ENCODE measurements at places on chromosomes 11 and 22.

DNA sequence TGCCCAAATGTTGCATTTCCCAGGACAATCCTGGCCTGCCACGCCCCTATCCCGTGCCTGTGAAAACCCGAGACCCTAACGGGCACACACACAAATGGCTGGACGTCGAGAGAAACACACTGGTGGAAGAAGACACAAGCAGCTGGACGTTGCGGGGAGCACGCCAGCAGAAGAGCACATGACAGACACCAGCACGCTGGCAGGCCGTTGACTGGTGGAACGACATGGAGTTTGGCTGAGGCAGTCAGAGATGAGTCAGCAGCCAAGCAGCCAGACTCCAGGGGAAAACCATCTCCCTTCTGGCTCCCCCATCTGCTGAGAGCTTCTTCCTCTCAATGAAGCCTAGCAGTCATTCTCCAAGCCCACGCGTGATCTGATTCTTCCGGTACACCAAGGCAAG, 606.7 kb upstream of the LRRC4C start:
- no peak for DNase-seq

DNA sequence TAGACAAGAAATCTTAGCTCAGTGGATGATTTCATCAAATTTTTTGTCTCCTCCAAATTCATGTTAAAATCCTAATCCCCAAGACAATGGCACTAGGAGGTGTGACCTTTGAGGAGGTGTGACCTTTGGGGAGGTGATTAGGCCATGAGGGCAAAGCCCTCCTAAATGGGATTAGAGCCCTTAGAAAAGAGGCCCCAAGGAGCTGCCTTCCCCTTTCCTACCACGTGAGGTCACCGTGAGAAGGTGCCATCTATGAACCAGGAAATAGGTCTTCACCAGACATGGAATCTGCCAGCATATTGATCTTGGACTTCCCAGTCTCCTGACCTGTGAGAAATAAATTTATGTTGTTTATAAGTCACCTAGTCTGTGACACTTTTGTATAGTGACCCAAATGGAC, 138.7 kb downstream of the TRIM29 start:
- DNase-seq = no peak

DNA sequence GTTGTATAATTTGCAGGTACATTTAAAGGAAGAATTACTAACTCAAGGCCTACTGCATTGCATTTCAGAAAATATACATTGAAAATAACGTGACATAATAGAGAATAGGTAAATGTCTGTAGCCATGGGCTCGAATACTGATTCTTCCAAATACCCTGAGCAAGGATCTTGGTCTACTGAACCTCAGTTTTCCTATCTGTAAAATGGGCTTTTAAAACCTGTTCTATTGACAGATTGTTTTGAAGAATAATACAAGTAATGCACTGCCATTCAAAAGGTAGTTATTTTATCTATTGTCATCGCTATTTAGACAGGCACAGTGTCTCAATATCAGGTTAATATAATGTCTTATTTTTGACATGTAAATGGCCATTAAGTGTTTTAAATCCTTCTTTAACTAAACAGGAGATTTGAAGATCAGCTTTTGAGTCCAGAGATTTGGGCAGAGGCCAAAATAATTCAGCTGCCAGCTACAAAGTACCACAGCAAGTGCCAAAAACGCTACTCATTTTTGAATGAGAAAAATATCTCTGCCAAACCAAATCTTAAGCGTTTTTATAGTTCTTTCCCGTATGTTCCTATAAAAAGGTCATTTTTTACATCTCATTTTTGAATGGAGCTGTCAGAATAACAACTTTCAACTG, 56.7 kb downstream of the CTSC start:
- no peak for DNase-seq

DNA sequence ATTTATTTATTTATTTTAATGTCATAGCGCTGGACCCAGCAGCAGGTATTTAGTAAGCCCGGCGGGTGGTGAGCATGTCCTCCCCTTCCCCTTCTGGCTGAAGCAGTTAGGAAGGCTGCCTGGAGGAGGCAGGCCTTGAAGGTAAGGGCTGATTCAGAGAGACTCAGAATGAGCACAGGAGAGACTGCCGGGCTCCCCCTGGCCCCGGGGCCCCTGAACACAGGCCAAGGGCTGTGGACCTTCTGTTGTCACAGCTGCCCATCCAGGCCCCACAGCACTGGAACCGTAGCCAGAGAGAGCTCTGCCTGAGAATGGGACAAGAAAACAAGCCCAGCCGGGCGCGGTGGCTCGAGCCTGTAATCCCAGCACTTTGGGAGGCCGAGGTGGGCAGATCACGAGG, 52.8 kb downstream of the KCNJ4 start:
- DNase-seq = no peak

DNA sequence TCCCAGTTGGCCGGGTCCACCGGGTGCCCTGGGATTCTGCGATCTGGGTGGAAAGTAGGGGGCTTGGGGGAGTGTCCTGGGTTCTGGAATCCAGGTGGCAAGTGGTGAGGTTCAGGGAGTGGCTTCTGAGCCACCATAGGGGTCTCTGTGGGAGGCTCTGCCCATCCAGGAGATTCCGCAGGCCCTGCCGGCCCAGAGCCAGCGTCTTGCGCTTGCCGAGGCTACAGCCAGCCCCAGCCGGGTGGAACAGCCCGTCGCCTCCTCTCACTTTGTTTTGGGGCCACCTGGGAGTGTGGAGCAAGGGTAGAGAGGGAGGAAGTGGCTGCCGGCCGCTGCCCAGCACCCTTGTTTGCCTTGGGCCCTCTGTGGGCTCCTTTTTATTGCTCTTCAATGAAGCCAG, 60.6 kb upstream of the PPP6R3 start:
- DNase-seq = no peak

DNA sequence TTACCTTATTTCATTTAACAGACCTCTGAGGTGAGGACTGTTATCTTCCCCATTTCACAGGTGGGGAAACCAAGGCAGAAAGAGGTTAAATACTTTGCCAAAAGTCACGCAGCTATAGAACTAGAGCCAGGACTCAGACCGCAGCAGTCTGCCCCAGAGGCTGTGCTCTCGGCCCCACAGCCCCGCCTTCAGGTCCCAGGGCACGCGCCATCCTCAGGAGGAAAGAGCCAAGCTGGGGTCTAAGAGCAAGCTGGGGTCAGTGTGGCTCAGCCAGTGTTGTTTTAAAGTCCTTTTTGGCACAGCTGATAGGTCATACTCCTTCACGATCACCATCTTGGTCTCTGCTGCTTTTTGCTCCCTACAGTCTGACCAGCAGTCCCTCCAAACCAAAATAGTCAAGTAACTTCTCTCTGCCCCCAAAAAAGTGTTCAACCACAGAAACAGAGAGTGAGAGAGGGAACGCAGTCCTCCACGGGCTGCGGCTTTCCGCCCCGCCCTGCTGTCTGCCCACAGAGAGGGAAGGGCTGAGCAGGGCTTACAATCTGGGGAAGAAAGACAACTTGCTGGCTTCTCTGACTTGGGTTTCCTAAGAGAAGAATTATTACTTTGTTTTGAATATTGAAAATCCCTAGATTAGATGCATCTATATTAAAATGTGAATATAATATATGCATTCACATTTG, 137.2 kb upstream of the OPCML start:
- DNase-seq = no peak

DNA sequence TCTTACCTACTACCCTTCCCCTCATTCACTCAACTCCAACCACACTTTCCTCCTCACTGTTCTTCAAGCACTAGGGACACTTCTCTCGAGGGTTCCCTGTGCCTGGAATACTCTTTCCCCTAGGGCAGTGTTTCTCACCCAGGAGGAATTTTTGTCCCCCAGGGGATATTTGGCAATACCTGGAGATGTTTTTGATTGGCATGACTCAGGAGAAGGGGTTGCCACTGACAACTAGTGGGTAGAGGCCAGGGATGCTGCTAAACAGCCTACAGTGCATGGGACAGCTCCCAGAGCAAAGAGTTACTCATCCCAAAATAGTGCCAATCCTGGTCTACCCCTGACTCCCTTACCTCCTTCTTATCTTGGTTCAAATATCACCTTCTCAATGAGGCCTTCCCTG, 40.0 kb downstream of the BTG4 start:
- DNase-seq = no peak

GRCh38 chr22:49505337-49506009, 322.2 kb downstream of the BRD1 start:
- no peak for DNase-seq

GRCh38 chr11:68763926-68764657, 12.8 kb upstream of the TESMIN start:
- no peak for DNase-seq

GRCh38 chr11:110261195-110262071, 35.0 kb downstream of the RDX start:
- DNase-seq = no peak

- no peak for DNase-seq
Measured at GRCh38 chr11:73761403-73761945, 600 bp upstream of the RAB6A start.

GRCh38 chr22:38129021-38129420, 18.5 kb upstream of the BAIAP2L2 start:
- DNase-seq = no peak

DNA sequence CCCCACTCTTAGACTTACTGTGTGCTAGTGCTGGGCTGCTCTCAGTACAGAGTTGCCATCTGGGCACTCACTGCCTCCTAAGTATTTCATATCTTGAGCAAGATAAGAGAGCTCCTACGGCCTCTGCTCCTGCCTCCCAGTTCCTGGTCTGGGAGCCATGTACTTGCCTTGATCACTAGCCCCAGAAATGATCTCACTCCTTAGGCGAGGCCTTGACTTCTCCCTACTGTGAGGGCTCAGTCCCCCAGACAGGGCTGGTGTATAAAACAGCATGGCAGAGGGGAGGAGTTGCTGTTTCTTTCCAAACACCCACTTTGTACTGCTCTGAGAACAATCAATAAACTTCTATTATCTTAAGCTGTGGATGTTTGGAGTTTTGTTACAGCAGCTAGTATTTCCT, 47.4 kb upstream of the TP53I11 start:
- no peak for DNase-seq

- no peak for DNase-seq
Measured at GRCh38 chr11:60265373-60266214, 14.9 kb upstream of the MS4A4A start.

DNA sequence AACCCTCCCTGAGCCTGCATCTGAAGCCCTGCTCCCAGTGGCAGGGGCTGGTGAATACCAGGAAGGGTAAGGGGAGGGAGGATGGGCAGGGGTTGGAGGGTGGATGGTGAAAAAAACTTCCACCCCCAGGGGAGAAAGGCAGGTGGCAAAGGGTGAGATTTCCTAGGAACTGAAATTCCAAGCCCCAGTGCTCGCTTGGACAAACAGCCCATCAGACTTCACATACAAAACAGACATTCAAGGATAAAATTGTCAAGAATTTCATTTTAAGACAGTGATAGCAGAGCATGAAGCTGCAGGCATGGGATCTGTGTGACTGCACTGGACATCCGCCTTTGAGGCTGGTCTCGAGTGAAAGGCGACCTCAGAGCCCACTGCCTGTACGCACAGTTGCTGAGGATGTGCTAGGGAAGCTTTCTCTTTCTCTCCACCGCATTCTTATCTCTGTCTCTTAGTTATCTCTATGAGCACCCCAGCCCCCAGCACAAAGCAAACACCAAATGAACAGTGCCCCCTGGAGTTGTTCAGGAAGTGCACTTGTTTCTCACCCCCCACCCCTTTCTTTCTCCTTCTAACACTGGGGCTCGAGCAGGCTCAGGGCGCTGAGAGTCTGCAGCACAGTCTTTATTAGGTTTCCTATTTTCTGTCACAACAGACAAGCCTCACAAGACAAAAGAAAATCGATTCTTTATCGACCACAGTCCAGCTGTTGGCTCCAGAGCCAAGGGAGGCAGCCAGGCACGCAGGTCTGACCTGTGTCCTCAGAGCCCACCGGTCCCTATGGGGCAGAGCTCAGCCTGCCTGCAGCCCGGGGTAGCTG, 237.3 kb upstream of the NCAM1 start:
- DNase-seq = no peak

GRCh38 chr22:20241579-20242392, 26.3 kb downstream of the RTN4R start:
- DNase-seq = no peak

DNA sequence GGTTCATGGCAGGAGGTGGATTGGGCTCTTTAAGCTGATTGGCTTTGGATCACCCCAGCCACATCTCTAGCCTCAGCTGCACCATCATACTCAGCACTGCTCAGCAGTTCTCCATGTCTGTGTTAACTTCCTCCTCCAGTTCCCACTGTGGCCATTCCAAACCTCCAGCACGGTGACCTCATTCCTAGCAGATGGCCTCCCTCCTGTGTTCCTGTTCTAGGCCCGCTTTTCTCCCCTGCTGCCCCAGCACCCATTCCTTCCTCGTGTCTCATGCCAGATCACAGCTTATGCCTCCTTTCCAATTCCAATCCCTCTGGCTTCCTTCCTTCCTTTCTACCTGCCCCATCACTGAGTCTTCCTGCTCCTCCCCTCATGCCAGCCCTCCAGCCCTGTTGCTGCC, 96.1 kb downstream of the MICAL2 start:
- DNase-seq = no peak

- DNase-seq = no peak
Measured at GRCh38 chr11:84924154-84924692, 702.9 kb downstream of the DLG2 start.

GRCh38 chr11:28992996-28993395, 884.8 kb downstream of the METTL15 start:
- no peak for DNase-seq

- DNase-seq = no peak
Measured at GRCh38 chr11:132101881-132102280, 731.5 kb downstream of the NTM start.

- DNase-seq = no peak
Measured at GRCh38 chr11:8717544-8717875, 34.9 kb downstream of the RPL27A start.

GRCh38 chr22:43177479-43177878, 9.5 kb downstream of the TTLL12 start:
- DNase-seq = no peak

GRCh38 chr11:92967178-92967577, 2.3 kb upstream of the MTNR1B start:
- DNase-seq = no peak

DNA sequence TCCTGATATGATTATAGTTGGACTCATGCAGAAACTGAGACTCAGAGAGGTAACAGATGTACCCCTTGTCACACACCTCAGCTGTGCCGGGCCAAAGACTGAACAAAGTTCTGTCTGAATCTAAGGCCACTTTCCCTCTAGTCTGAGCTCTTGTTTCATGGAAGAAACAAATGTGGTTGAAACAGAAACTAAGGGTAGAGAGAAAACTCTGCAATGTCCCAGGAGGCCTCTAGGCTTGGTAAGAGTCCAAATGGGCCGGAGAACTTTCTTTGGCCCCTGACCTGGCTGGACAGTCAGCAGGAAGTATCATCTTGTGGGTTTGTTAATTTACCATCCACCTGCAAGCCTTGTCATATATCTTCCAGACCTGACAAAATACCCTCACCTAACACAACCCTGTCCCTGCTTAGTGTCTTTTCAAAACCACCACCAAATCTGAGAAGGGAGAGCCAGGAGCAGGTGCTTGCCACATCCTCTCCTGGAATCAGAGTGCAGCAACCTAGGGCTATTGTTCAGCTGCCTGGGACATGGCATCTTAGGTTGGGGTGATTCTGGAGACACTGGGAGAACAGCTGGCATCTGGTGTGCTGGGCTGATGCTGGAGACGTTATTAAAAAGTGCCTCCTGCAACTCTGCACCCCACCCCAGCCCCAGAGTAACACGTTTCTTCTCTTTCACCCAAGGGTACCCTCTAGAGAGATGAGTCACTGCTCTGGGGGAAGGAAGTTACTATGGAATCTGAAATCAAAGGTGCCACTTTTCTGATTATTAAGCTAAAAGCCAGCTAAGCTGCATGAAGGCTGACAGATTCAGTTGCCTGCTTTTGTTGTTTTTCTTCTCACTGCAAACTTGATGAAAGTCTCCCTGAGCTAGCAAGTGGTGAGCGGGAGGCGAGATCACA, 126.3 kb upstream of the TIMP3 start:
- no peak for DNase-seq
